ENCODE measurements at places on chromosomes 3 and 15.

- DNase-seq: no peak
Observed at GRCh38 chr3:6612034-6612616, 248.8 kb upstream of the GRM7 start.

DNA sequence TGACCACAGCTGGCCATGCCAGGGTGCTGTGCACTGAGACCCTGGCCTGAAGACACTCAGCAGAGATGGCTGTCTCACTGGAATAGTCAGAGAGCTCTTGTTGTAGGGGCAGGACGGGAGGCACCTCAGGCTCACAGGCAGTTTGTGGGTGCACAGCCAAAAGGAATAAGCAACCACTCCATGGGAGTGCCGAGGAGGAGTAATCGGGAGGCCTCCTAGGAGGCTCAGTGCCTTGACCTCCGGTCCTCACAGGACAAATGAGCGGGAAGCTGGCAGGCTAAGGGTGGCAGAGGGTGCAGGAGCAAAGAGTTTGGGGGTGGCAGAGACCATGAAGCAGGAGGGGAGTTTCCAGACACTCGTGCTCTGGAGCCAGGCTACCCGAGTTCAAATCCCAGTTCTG, 81.7 kb downstream of the SMAD6 start:
- DNase-seq: no peak

DNA sequence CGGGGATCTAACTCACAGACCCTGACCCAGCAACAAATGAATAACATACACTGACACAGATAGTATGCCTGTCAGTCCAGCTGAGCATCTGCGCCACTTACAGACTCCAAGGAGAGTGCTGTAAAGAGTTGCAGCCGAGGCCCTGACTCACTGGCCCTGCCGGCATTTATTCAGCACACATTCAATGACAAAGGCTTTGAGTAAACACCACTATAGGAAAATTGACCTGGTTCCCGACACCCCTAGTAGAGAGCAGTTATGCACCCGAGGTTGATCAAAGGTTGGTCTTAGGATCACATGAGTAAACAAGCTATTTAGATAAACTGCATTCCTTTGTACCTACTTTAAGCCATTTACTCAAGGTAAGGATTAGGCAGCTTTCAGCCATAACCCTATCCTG, 22.7 kb downstream of the LARS2 start:
- DNase-seq: no peak

DNA sequence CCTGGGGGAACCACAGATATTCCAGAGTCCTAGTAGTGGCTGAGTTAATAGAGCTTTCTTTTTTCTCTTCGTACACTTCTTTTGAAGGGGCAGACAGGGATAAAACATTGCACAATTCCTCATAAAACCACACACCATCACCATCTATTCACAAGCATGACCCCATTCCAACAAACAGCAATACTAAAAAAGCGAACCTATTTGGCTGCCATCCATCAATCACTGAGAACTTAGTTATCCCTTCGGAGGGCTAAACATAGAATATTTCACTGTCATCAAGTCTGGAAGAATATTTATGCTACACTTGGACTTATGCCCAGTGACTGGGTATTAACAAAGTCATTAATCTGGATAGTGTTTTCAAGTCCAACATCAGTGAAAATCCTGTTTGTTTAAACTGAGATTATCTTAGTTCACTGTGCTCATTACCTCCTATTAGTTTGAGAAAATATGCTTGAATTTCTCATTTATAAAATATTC, 80.3 kb upstream of the PRTG start:
- no peak for DNase-seq

DNA sequence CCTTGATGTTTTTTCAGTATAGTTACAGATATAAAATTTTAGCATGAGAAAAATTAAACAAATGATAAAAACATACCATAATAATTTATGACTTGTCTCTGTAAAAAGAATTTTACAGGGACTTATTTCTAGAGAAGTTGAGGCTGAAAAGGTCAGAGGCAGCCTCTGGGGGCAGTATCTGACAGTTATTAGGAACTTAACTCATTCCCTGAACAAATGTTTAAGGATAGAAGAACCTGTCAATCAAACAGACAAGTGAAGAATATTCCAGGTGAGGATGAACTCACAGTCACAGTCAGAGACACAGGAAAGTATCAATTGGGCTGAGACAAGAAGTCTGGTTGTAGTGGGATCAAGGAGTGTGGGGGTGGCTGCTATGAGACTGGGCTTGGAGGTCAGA, 7.3 kb downstream of the MYLK start:
- DNase-seq: no peak
